Stimulated activated CD8-positive, alpha-beta memory T cell treated with anti-CD3 and anti-CD28 coated beads, Interleukin-15, amount 100 ng/mL, for 4 hours (primary cell): ENCODE measurements at places on chromosomes 2 and 18.

DNA sequence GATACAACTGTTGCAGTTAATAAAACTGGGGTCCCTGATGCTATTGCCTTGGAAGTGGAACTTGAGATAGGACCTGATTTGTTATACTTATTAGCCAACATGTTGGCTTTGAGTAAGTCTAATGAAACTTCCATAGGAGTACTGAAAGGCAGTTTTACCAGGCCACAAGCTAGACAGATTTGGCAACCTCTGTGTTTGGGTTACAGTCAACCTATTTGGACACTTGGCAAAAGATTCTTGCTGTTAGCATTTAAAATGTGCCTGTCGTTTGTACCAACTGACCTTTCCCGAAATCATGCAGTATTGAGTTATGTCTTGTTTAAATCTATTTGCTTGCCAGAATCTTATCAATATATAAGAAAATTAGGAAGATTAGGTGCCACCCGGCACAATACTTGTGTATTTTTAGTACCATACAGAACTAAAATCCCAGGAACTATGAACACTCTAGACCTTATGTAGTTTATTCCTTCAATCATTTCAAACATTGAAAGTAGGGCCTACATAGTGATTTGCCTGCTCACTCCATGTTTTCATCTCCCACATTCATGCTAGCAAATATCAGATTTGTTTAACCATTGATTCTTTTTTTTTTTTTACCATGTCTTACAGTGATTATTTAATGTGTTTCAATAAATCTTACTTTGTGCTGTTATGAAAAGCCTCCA is 35.5 kb upstream of the UPP2 start:
- DNase-seq, result no peak

GRCh38 chr2:147810883-147811765 is 33.7 kb upstream of the ACVR2A start:
- no peak for DNase-seq

GRCh38 chr18:79624356-79625170 is 55.0 kb upstream of the CTDP1 start:
- DNase-seq, result no peak

DNA sequence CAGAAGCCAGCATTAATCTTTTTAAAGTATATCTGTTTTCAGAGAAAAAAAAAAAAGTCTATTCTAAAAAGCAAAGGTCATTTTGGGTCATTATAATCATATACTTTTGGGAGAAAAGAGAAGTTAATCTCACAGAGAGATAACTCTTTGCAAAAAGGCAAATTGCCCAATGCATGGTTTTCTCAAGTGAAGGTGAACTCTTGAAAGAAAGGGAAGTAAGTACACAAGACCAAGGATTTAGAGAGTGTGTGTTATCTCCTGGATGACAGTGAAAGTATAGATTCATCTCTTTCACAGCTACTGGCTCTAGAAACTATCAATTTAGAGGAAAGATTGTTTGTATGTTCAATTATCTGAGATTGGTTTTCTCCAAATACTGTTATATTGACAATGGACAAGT is 151.4 kb downstream of the CD8B2 start:
- DNase-seq, result no peak

DNA sequence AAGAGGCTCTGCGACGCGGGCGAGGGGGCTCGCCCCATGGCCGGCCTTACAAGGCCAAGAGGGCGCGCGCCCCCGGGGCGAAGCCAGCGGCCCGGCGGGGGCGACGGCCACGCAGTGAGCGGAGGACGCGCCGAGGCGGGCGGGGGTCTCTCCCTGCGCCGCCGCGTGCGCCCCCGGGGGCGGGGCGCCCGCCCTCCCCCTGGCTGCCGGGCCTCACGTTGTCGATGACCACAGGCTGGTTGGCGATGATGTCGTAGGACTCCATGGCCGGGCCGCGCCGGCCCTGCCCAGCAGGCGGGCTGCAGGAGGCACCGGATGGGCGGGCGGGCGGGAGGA is 250 bp downstream of the ACTR1B start:
- DNase-seq, result no peak
